ENCODE measurements at places on chromosomes 4 and X.

GRCh38 chr4:121800961-121801714, at the start of gene EXOSC9:
TSS of gene EXOSC9 (plus strand) at chr4:121801323. CDS start at chr4:121801425, 102 bp downstream.
- DNase-seq = peak; percentile 95

- peak; percentile 59 for DNase-seq
Measured at GRCh38 chr4:109699553-109700225, 3.6 kb downstream of the CASP6 start.

GRCh38 chr4:63580796-63581475, 828.3 kb downstream of the TECRL start:
- DNase-seq = no peak

- no peak for DNase-seq
Measured at GRCh38 chr4:76197031-76197743, 16.4 kb downstream of the SCARB2 start.

DNA sequence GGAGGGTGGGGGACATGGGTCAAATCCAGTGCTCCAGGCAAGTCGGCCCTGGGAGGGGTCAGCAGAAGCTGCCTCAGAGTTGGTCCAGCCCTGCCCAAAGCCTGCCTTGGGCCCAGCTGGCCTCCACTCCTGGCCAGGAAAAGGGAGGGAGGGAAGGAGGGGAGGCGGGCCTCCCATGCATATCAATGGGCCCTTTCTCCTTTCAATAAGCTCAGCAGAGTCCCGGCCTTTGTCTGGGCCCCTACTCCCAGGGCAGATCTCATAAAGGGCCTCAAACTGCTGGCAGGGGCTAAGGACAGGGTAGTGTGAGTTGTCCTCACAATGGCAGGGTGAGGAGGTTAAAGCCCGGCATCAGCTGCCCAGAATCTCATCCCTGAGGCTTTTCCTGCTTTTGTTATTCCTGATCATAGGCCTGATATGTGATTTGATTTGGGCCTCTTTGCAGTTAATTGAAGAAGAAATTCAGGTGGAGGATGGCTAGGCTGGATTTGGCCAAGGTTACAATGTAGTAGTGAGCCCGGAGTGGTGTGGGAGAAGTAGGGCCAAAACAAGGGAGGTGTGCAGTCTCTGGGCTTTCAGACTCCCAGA, 121.1 kb upstream of the ATP6AP2 start:
- no peak for DNase-seq
